ENCODE measurements at places on chromosomes 3 and 15.

- no peak for DNase-seq
These were observed 29.1 kb downstream of the ANKRD28 start for GRCh38 chr3:15768421-15769255.

GRCh38 chr3:128083980-128084674 is 31.9 kb downstream of the SEC61A1 start:
- DNase-seq, result no peak

GRCh38 chr3:191275751-191276150 is 53.4 kb upstream of the CCDC50 start:
- no peak for DNase-seq

DNA sequence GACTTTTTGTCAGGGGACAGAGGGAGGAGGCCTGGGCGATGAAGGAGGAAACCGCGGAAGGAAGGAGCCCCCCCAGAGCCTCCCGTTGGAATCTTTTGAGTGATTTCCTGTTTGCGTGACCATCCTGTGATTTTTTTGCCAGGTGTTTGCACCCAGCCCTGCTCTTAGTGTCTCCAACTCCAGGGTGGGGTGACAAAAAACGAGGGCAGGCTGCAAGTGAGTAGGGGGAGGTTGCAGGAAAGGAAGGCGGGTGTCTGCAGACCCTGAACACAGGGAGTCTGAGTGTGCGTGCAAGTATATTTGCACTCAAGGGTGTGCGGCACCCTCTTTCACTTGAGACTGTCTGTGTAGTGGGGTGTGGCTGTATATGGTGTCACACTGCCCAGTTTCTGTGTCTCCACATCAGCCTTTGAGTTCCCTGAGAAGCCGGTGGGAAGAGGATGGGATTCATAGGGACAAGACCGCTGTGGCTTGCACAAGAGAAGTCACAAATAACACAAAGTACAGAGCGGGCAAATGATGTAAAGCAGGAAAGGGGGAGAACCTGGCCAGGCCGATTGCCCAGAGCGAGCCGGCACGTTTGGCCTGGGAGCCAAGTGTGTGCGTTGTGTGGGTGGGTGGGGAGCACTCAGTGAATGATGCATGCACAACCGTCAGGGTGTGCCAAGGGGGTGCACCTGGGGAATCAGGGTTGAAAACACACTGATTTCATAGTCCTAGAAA is 6.6 kb downstream of the ISLR2 start:
- no peak for DNase-seq
